ENCODE measurements at places on chromosomes 2 and 18.

- no peak for DNase-seq
These were observed 47.7 kb downstream of the ZNF516 start for GRCh38 chr18:76447258-76447890.

DNA sequence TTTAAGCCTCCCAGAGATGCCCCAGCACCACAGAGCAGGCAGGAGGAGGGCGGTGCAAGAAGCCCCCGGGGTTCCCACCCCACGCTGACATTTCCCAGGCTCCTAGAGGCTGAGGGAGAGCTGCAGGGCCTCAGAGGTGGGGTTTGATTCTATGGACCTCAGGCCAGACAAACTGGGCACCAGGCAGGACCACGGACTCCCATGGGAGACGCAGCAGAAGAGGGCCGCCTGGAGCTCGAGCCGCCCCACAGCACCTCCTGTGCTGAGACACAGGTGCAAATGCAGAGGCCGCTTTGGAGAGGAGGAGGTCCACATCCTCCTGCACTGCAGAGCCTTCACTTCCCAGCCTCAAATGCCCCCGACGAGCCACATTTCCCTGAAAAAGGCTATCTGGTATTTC lies 62.7 kb downstream of the PSMG2 start:
- no peak for DNase-seq

GRCh38 chr18:76725445-76725844 lies 96.9 kb upstream of the ZNF236 start:
- DNase-seq = no peak

- DNase-seq = no peak
These were observed 270.3 kb downstream of the NEDD4L start for GRCh38 chr18:58314284-58314683.

DNA sequence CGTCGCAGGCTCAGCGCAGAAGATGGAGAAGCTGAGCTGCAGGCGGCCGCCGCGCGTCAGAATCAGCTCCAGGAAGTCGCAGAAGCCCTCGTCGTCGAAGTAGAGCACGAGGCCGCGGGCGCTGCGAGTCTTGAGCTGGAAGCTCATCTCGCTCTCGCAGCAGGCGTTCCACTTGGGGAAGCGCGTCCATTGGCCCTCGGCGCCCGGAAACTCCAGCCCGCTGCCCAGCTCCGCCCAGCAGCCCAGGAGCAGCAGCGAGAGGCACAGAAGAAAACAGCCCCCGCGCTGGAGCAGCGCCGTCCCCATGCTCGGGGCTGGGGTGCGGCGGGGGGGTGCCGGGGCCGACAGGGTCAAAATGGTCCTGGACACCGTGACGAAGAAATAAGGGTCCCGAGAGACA lies 4.0 kb downstream of the NRXN1 start:
- DNase-seq = no peak

GRCh38 chr2:208334230-208334629 lies 68.2 kb downstream of the PIKFYVE start:
- DNase-seq = no peak

- no peak for DNase-seq
These were observed 143.5 kb downstream of the B3GNT2 start for GRCh38 chr2:62339413-62339812.

- DNase-seq = no peak
These were observed 15.5 kb upstream of the NFU1 start for GRCh38 chr2:69452687-69453086.

DNA sequence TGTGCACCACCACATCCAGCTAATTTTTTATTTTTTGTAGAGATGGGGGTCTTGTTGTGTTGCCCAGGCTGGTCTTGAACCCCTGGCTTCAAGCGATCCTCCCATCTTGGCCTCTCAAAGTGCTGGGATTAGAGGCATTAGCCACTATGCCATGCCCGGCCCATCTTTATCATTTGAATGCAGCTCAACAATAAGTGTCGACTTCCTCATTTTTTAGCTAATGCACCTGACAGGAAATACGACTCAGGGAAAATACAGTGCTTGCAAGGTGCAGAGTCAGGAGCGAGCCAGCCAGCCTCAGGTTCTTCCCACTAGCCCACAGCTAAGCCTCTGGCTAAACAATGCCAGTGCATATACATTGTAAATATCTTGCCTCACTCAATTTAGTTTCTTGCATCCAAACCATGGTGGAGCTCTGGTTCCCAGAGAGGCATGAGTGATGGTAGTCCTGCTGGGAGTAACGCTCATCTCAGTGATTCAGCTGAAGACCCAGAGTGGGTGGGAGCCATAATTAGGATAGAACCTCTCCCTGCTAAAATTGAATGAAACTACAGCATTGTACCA lies 135.0 kb downstream of the TGIF1 start:
- no peak for DNase-seq

DNA sequence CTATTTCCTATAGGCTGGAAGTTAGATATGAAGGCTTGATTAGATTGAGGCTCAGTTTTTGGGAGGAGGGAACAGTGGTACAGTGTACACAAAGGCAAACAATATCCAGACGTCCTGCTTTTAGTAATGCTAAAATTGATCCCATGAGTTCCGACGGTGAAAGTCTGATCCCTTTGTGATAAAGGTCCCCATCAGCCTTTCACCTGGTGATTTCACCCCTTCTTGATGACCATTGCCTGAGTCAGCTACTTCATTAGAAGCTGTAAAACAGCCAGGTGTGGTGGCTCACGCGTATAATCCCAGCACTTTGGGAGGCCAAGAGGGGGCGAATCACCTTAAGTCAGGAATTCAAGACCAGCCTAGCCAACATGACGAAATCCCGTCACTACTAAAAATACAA lies 29.7 kb downstream of the TWSG1 start:
- no peak for DNase-seq

DNA sequence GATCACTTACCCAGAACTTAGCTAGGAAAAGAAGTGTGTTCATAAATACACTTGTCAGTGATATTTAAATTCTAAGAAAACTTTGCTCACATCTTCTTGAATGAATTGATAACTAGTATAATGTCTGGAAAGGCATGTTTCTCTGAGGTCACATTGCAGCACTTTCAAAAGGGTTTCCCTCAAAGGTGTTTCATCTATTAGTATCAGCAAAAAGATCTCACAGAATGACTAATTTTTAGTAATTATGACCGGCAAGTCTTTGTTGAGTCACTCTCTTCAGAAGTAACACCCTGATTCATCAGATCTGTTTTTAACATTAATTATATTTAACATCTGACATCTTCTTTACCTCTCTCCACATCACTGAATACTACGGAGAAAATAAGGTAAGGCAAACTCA lies 222.3 kb downstream of the IKZF2 start:
- DNase-seq = no peak

DNA sequence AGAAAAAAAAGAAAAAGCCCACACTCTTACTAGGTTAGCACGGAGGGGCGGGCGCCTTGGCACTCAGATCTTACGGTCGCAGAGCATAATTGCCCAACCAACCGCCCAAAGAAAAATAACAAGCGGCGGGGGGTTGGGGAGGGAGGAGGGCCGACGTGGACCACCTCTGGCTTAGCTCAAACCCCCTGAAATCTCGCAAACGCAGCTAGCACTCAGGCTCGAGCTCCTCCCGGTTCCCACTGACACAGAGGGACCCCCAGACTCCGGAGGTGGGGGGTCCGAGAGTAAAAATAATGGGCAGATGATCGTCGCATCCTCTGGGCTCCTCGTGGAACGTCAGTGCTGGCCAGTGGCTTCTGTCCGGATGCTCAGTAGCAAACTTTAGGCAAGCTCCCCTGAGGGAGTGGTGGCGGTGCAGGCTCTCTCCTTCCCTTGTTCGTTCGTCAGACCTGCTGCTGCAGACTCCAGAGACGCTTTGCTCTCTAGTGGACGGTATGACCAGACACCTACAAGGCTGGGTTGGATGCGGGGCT lies 12.0 kb downstream of the CATIP start:
- no peak for DNase-seq

GRCh38 chr2:135546436-135546835 lies 15.2 kb downstream of the R3HDM1 start:
- DNase-seq = no peak

GRCh38 chr2:241235859-241236593 lies 47.5 kb downstream of the ANO7 start:
- DNase-seq = no peak

- no peak for DNase-seq
These were observed 60.8 kb downstream of the SETBP1 start for GRCh38 chr18:44741511-44741910.

DNA sequence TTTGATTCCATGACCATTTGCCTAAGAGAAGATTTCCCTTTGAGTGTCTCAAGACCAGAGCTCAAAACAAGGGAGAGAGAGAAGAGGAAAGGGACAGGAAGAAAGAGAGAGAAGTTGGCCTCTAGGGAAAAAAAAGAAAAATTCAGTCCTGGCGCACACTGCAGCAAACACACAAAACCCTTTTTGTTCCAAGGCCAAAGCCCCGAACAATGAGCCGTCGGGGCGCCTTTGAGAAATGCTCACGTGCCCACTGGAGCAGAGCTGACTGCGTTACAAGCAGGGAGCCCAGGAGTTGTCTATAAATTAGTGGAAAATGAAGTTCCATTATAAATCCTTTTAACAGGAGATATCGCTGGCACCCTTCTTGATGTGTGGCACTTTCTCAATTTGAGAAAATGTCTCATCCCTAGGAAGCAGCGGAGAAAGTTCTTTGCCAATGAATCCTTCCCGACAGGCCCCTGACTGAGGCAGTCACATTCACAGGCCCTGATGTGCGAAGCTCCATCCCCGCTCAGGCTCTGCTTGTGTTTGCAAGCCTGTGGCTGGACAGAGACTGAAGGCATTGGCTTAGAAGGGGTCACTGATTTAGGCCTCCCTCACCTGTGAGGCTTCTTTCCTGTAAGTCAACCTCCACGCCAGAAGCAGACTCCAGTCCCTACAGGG lies 32.1 kb upstream of the NCKAP5 start:
- DNase-seq = no peak

- DNase-seq = no peak
These were observed 65.6 kb downstream of the CACNB4 start for GRCh38 chr2:152033011-152033925.

DNA sequence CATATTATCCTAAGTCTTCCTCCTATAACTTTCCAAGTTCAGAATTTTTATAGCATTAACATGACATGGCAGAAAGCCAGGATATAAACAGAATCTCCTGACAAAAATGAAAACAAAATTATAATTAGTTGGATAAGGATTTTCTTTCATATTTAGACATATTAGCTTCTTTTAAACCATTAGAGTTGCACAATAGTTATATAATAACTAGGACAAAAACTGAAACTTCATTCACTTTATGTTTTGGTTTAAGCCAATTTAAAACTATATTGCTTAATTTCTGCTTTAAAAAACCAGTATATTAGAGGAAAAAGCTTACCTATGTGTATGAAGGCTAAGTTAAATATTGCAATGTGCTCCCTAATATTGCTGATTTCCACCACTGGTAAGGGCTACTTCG lies 254.8 kb downstream of the GPD2 start:
- DNase-seq = no peak

DNA sequence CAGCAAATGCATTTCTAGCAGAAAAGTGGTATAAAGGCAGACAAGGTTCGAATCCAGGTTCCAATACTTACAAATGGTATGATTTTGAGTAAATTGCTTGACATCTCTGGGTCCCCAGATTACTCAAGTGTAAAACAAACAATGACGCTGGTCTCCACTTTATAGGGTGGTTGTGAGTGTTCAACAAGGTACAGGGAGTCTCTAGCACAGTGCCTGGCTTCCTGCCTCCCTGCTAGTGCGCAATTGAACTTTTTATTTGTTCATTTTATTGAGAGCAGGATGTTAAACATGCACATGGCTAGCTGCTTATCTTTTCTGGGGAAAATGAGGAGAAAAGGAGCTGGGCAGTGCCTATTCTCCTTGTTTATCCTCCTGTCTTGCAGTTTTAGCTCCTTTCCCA lies 74.9 kb upstream of the MYL1 start:
- no peak for DNase-seq

- DNase-seq = no peak
These were observed 266.7 kb upstream of the MGAT5 start for GRCh38 chr2:133986881-133987795.

DNA sequence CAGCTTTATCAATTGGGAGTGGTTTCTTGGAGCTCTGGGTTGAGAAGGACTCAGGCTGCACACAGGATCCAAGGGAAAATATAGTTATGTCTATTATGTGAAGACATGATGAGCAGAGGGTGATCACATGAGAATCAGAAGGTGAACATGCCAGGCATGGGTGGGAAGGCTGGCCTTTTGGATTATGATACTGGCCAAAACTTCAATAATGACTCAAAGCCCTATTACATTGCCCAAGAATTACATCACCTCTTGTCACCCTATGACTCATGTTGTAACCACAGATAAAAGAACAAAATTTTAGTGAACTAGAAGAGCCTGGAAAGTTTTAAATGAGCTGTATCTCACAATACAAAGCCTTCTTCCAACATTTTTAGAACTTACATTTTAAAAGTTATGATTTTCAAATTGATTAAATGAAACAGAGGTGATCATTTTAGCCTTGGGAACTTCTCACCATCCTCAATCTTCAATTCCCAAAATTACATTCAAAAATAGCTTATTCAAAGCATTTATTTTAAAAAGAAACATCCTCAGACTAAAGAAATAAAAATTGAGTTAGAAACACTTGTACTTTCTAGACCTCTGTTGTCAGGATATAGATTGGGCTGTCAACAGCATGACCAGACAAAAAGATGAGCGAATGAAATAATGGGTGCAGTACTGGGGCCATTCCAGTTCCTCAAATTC lies 428.3 kb downstream of the MBD2 start:
- DNase-seq = no peak

GRCh38 chr18:518081-518480 lies 17.6 kb upstream of the COLEC12 start:
- no peak for DNase-seq

DNA sequence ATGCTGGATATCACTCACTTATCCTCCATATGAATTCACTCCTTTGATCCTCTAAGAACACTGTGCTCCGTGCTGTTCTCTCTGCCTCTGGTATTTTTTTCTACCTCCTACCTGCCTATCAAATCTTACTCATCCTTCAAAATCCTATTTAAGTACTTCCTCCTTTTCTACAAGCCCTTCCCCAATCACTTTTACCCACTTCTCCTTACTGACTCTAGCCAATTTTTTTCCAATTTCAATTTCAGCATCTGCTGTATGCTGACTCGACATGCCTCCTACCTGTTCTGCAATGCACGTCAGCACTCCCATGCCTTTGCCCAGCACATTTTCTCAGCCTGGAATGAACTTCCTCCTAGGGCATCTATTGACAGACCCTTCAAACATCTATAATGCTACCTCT lies 37.3 kb upstream of the LNPK start:
- no peak for DNase-seq

- DNase-seq = no peak
These were observed 271.8 kb downstream of the SRBD1 start for GRCh38 chr2:45339253-45339652.

GRCh38 chr2:196131949-196132925 lies 39.1 kb downstream of the STK17B start:
- DNase-seq = no peak

DNA sequence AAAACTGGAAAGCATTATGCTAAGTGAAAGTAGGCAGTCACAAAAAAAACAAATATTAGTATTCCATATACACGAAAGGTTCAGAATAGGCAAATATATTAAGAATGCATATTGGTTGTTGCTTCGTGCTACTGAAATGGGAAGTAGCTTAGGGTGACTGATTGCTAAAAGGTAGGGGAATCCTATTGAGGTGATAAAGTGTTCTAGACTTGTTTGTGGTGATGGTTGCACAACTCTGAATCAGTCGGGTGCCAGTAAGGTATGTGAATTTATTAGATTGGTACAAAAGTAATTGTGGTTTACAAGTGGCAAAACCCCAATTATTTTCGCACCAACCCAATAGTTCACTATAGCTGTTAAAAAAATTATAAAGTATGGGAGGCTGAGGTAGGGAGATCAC lies 20.7 kb downstream of the USP34 start:
- no peak for DNase-seq

GRCh38 chr2:208546107-208546506 lies 139.5 kb downstream of the PTH2R start:
- no peak for DNase-seq

GRCh38 chr18:10410472-10411308 lies 43.7 kb upstream of the APCDD1 start:
- no peak for DNase-seq

Data from liver (tissue), 10 donors.